ENCODE measurements at places on chromosomes 3 and 15.
A peak's percentile ranks its signal among the peaks of the same experiment; 100 is the strongest.

DNA sequence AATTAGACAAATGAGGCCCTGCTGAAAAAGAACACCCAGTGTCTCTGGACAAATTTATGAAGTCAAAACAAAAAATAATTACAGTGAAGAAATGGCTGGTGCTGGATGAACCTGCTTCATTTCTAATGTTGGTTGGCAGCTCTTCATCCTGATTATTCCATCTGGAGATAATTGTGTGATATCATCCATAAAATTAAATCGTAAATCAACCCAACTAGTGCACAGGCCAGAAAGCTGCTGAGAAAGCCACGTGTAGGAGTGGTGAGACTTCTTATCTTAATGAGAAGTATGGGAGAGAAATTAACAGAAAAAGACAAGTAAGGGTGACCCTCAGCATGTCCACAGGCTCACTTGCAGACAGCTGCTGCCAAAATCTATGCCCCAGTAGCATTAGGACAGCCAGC lies 465.2 kb upstream of the TGFBR2 start:
- no peaks in the 10 kb centered on the region for H3K36me3 ChIP-seq
- no peaks in the 10 kb centered on the region for H3K4me1 ChIP-seq
- DNase-seq = no peak
- H3K4me3 ChIP-seq = no peak overlapping the region
- no peaks in the 10 kb centered on the region for H3K27me3 ChIP-seq
- H3K27ac ChIP-seq = no peak overlapping the region

DNA sequence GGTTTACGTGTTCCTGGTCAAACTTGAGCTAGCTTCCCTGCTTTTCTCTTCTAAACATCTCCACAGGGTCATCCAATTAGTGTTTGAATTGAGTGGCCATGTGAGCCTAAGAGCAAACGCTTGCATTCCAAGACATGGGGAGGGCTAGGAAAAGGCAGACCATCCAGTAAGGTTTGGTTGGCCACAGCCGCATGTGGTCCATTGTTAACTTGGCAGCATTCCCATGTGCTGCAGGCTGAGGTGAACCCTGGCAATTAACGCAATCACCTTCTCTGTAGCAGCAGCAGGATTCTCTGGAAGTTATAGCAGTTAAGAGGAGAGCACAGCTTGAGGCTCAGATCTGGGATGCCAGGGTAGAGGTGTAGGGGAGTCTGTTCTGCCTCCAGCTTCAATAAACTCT lies 502.2 kb upstream of the LMCD1 start:
- H3K4me1 ChIP-seq = no peaks in the 10 kb centered on the region
- H3K4me3 ChIP-seq = no peak overlapping the region
- no peak overlapping the region for H3K27ac ChIP-seq

DNA sequence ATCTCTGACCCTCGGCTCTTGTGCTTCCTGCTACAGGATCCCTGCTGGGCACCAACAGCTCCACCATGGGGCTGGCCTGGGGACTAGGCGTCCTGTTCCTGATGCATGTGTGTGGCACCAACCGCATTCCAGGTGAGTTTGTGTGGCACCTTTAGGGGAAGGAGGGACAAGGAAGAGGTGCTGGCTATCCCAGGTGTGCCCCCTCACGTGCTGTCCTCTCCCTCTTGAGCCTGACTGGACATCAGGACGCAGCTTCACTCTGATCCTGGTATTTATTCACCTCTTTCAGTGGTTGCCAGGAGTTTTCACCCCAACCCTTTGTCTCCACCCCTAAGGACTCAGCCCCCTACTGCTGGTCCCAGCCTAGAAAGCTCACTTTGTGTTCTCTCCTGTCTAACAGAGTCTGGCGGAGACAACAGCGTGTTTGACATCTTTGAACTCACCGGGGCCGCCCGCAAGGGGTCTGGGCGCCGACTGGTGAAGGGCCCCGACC lies 960 bp downstream of the THBS1 start:
- H3K36me3 ChIP-seq = no peaks in the 10 kb centered on the region
- H3K4me1 ChIP-seq = no peaks in the 10 kb centered on the region
- H3K4me3 ChIP-seq = no peak overlapping the region
- H3K27me3 ChIP-seq = peaks cover 8% of the 10 kb centered on the region

DNA sequence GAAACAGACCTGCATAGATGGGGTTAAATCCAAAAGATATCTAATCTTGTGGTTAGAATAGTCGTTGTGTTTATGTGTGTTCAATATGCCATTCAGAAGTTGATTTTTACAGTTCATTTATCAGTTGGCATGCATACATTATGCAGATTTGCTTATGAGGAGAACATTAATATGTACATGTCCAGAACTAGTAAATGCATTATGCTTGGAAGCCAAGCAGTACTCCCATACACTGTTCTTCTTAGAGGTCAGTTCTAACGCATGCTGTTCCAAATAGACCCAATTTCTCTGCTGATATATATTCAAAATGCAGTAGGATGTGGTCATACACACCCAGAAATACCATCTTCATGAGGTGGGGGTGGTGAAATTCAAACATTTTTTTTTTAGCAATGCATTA lies 956 bp downstream of the FGF12 start:
- no peaks in the 10 kb centered on the region for H3K36me3 ChIP-seq
- no peaks in the 10 kb centered on the region for H3K27me3 ChIP-seq
- no peak overlapping the region for H3K4me3 ChIP-seq
- DNase-seq = no peak

DNA sequence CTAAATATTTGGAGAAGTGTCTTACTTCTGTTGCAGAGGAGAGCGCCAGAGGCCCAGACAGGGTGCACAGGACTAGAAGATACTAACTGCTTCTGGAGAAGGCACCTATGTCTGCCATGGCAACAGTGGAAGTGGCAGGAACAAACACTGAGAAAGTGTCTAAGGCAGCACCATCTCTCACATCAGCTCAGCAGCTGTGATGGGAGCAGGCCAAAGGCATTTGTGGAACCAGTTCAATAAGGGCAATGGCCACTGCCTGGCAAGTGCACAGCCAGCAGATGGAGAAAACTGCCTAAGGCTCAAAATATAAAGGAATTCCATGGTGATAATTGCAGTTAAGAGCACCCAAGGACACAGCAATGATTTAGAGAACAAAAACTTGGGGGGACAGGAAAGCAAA lies 563.0 kb upstream of the CCDC54 start:
- H3K36me3 ChIP-seq = no peaks in the 10 kb centered on the region
- H3K4me1 ChIP-seq = peaks cover 12% of the 10 kb centered on the region
- no peak for DNase-seq
- H3K27me3 ChIP-seq = no peaks in the 10 kb centered on the region

- no peak for DNase-seq
- H3K36me3 ChIP-seq = no peaks in the 10 kb centered on the region
- no peak overlapping the region for H3K27ac ChIP-seq
- no peak overlapping the region for H3K4me3 ChIP-seq
- peaks cover 17% of the 10 kb centered on the region for H3K4me1 ChIP-seq
These were observed 8.9 kb downstream of the ARMC8 start for GRCh38 chr3:138196023-138196422.

- no peak for DNase-seq
- no peaks in the 10 kb centered on the region for H3K4me1 ChIP-seq
- no peaks in the 10 kb centered on the region for H3K27me3 ChIP-seq
- H3K4me3 ChIP-seq = no peak overlapping the region
These were observed 68.9 kb downstream of the RNF13 start for GRCh38 chr3:149881879-149882278.

GRCh38 chr3:160870327-160870726 lies 114.3 kb downstream of the PPM1L start:
- no peak for DNase-seq
- no peaks in the 10 kb centered on the region for H3K4me1 ChIP-seq
- no peak overlapping the region for H3K4me3 ChIP-seq
- no peak overlapping the region for H3K27ac ChIP-seq

DNA sequence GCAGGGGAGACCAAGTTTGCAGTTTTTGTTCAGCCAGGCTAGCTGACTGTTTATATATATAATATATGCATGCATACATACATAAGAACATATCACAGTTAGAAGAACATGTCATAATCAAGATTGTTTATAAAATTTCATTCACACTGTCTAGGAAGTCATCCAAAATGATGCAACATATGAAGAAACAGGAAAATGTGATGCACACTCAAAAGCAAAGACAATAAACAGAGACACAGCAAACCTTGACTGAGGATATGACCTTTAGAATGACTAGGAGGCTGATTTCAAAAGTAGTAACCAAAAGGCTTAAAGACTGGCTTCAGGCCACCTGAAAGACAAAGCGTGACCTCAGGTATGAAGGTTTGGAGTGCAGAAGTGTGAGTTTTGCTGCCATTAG lies 166.2 kb upstream of the NDN start:
- H3K4me1 ChIP-seq = peaks cover 51% of the 10 kb centered on the region
- H3K27ac ChIP-seq = peak overlapping the region; percentile 97
- peak; percentile 68 for DNase-seq
- H3K27me3 ChIP-seq = no peaks in the 10 kb centered on the region
- peak overlapping the region; percentile 52 for H3K4me3 ChIP-seq
- H3K36me3 ChIP-seq = no peaks in the 10 kb centered on the region

DNA sequence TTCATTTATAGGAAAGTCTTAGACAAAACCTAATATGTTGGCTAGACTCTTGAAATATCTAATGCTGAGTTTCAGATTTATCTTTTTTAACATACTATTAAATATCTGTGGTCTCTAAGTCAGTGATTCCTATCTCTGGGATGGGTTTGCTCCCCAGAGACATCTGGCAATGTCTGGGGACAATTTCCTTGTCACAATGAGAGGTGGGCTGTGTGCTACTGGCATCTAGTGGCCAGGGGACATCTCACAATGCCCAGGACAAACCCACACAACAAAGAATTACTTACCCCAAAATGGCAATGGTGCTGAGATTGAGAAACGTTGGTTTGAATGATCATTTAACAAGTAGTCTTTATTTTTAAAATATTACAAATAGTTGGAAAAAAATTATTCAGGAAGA lies 602.1 kb downstream of the MAGI1 start:
- H3K27me3 ChIP-seq = no peaks in the 10 kb centered on the region
- H3K4me3 ChIP-seq = no peak overlapping the region
- peak; percentile 10 for DNase-seq
- no peaks in the 10 kb centered on the region for H3K4me1 ChIP-seq

DNA sequence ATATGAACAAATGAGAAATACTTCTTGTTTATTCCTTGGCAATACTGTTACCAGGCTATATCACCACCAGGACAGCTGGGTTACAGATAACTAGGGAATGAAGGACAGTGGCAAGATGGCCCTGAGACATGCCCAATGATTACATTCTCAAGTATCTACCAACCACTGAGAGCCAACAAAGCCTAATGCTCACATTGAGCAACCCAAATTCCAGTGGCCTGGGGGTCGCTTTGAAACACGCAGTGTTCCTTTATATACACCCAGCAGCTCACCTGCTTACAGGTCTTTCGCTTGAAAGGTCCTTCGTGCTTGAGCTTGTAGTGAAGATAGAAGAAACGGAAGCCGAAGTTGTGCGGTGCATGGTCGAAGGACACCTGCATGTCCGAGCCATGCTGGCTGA lies 45.1 kb downstream of the SPATA12 start:
- no peak overlapping the region for H3K4me3 ChIP-seq
- 0 out of 2 replicates have a peak, but pooled peaks cover 7% of the 10 kb centered on the region for H3K4me1 ChIP-seq
- no peak for DNase-seq
- no peaks in the 10 kb centered on the region for H3K36me3 ChIP-seq
- H3K27me3 ChIP-seq = no peaks in the 10 kb centered on the region

- no peak overlapping the region for H3K4me3 ChIP-seq
- no peaks in the 10 kb centered on the region for H3K4me1 ChIP-seq
- H3K27ac ChIP-seq = no peak overlapping the region
- DNase-seq = no peak
- no peaks in the 10 kb centered on the region for H3K36me3 ChIP-seq
These were observed 38.4 kb downstream of the ITPR1 start for GRCh38 chr3:4531478-4532025.

GRCh38 chr15:99434506-99435112 lies 131.2 kb upstream of the MEF2A start:
- DNase-seq = no peak
- peaks cover 6% of the 10 kb centered on the region for H3K27me3 ChIP-seq
- no peak overlapping the region for H3K4me3 ChIP-seq
- H3K36me3 ChIP-seq = no peaks in the 10 kb centered on the region
- H3K4me1 ChIP-seq = no peaks in the 10 kb centered on the region

- no peaks in the 10 kb centered on the region for H3K27me3 ChIP-seq
- H3K4me3 ChIP-seq = no peak overlapping the region
These were observed 186.0 kb downstream of the TNIK start for GRCh38 chr3:171274222-171274621.

GRCh38 chr3:141067206-141067974 lies 16.2 kb downstream of the SPSB4 start:
- no peaks in the 10 kb centered on the region for H3K4me1 ChIP-seq
- H3K4me3 ChIP-seq = no peak overlapping the region
- no peaks in the 10 kb centered on the region for H3K27me3 ChIP-seq
- no peak overlapping the region for H3K27ac ChIP-seq
- DNase-seq = no peak

GRCh38 chr15:61226361-61227256 lies 2.5 kb downstream of the RORA start:
- DNase-seq = no peak
- no peak overlapping the region for H3K4me3 ChIP-seq
- no peak overlapping the region for H3K27ac ChIP-seq
- H3K4me1 ChIP-seq = no peaks in the 10 kb centered on the region
- no peaks in the 10 kb centered on the region for H3K36me3 ChIP-seq

DNA sequence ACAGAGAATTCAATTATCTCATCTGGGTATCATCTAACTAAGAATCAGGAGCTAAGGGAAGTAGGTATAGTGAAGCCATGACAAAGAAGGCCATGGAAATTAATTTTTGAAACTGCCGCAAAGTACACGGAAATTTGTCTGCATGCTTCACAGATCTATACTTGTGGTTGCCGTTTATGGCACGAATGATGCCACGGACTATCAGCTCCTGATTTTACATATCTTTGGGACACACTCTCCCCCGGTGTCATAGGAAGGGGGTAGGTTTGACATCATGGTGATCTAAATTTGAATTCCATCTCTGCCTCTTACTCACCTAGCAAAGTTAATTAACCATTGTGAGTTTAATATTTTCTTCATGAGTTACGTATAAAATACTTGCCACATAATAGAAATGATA lies 14.0 kb downstream of the ARPP21 start:
- H3K4me3 ChIP-seq = no peak overlapping the region
- no peak for DNase-seq
- H3K4me1 ChIP-seq = no peaks in the 10 kb centered on the region
- no peaks in the 10 kb centered on the region for H3K27me3 ChIP-seq

DNA sequence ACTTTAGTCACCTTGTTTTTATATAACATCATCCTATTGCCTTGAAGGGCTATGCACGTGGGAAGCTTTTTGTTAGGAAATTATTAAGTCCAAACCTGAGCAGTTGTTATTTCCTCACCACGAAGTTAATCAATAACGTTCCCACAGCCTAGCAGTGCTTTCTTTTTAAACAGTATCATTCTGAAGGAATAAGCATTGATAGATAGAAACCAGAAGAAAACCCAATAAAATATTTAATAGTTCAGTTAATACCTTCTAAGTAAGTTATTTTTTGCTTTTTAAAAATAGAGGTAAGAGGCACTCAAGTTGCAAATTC lies 149.3 kb downstream of the KCNMB2 start:
- no peak for DNase-seq
- H3K27me3 ChIP-seq = no peaks in the 10 kb centered on the region
- no peaks in the 10 kb centered on the region for H3K36me3 ChIP-seq
- no peaks in the 10 kb centered on the region for H3K4me1 ChIP-seq
